NCI-H1092 (cell line): ENCODE measurements at places on chromosomes 2 and 18.

GRCh38 chr2:25165992-25166875, 2.1 kb downstream of the POMC start:
- DNase-seq: peak; percentile 17

DNA sequence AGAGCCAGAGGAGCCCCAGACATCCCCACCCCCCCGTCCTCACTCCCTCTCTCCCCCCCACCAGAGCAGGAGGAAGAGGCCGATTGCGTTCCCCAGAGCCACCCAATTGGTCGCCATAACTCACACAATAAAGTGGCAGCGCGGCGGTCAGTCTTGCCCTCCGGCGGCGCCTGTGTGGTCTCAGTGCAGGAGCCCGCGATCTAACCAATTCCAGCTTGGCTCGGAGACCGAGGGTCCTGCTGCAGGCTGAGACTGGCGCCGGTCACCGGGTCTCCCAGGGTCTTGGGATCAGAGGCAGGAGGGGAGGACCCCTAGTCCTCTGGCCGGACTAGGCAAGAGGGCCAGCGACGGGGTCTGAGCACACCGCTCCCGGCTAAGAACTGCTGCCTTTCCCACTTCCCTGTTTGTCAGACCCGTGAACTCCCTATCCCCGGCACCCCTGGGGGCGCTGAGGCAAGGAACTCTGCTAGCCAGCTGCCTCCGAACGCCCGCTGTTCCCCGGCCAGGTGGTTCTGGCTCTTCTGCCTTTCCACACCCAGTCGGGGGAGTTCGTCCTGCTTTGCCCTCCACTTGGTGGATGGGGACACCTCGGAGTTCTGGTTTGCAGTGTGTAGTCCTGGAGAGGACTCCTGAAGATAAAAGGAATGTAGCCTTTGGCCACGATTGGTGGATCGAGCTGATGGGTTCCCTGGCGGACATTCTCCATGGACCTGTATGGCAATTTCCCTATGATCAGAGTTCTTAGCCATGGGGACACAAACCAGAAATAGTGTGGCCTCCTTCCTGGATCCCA, 1.0 kb upstream of the HOXD12 start:
- no peak for DNase-seq

DNA sequence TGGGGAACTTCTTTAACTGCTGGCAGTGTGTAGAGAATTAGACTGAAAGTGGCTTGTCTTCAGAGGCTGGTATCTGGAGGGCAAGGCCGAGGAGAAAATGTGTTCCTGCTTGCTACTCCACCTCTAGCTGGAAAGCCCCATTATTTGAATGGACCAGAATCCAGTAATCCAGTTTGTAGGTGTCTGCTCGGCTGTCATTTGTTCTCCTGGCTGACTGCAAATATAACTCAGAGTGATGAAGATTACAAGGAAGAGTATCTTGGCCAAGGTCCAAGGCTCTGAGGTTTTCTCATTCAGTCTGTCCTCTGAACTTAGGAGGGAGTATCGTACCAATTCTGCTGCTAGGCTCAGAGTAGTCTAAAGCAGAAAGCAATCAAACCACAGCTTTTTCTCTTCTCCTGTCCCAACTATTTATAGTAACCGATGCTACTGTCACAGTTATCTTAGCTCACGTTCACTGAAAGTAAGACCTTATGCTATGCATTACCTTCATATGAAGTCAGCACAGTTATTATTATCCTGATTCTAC, 228.6 kb downstream of the SETBP1 start:
- no peak for DNase-seq

GRCh38 chr2:73018188-73018825, 53.2 kb downstream of the SFXN5 start:
- DNase-seq: no peak

DNA sequence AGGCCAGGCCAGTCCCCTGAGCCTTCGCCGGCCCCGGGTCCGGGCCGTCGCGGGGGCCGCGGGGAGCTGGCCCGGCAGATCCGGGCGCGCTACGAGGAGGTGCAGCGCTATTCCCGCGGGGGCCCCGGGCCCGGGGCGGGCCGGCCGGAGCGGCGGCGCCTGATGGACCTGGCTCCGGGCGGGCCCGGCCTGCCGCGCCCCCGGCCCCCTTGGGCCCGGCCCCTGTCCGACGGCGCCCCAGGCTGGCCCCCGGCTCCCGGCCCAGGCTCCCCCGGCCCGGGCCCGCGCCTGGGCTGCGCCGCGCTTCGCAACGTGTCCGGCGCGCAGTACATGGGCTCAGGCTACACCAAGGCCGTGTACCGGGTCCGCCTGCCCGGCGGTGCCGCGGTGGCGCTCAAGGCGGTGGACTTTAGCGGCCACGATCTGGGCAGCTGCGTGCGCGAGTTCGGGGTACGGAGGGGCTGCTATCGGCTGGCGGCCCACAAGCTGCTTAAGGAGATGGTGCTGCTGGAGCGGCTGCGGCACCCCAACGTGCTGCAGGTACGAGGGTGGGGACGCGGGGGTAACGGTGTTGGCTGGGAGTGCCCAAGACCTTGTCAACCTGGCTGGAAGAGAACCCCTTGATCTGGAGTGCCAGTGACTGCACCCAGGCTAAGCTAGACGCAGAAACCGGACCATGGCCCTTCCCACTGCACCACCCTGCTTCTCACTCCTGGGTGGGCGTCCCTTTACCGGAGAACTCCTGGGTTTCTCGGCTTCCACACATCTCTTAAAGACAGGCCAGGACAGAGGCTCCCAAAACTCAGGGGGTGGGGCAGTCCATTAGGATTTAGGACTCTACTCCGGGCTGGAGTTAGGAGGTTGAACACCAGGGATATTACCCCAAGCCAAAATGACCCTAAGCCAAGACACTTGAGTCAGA, 739 bp downstream of the PKDCC start:
- DNase-seq: no peak

DNA sequence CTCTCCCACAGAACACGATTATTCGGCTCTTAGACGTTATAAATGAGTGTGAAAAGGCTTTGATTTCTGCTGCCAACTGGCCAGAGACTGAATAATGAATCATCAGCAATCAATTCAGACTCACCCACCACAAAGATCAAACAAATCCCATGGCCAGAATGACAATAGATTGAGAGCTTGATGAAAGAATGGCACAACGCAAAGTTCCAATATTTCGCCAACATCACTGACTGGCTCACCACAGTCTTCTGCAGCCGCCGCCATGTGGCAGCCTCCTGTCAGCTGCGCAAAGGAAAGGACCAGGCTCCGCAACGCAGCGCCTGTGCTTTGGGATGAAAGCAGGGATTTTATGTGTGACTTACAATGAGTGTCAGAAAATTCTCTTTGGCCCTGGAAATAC, 104.4 kb upstream of the SOX11 start:
- DNase-seq: no peak

DNA sequence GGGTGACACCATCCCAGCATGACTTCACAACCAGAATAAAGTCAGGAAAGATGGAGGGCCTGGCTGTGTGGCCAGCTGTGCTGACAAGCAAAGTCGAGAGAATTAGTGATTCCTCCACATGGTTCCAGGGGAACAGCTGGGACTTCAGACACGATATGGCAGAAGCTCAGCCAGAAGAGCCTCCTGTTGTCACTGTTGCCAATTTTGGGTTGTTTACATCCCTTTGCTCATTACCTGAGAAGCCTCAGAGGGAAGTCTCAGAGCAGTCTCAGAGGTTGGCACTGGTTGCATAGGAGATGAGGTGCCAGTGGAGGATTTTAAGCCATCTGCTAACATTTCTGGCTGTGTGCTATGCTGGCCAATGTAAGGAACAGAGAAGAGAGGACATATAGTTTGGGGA, 16.0 kb downstream of the LINC00305 start:
- no peak for DNase-seq

DNA sequence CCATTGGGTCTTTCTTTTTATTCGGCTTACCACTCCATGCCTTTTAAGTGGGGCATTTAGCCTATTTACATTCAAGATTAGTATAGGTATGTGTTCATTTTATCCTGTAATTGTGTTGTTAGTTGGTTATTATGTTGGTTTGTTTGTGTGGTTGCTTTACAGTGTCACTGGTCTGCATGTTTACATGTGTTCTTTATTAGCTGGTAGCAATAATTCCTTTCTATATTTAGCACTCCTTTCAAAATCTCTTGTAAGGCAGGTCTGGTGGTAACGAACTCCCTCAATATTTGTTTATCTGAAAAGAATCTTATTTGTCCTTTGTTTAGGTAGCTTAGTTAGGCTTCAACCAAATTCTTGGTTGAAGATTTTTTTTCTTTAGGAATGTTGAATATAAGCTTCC, 68.7 kb upstream of the XDH start:
- DNase-seq: no peak

- DNase-seq: no peak
Observed at GRCh38 chr2:240921311-240921994, 15.3 kb downstream of the CROCC2 start.

- DNase-seq: no peak
Observed at GRCh38 chr2:198173864-198174263, 369.5 kb downstream of the PLCL1 start.

DNA sequence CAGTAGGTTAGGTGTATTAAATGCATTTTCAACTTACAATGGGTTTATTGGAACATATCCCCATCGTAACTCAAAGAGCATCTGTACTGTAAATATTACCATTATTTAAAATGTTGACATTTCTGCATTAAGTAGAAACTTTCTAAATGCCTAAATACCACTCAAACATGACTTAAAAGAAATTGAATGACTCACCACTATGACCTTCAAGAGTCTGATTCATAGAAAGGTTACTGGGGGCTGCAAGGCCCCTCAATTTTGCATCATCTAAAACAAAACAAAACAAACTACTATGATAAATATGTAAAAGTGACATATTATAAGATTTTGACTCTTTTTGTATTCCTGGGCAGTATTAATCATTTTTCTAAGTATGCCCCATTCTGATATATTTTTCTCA, 7.6 kb downstream of the WDR35 start:
- no peak for DNase-seq

- no peak for DNase-seq
Observed at GRCh38 chr2:186442885-186443284, 43.2 kb upstream of the ZC3H15 start.

- no peak for DNase-seq
Observed at GRCh38 chr2:195666113-195666712, 9.2 kb downstream of the SLC39A10 start.

DNA sequence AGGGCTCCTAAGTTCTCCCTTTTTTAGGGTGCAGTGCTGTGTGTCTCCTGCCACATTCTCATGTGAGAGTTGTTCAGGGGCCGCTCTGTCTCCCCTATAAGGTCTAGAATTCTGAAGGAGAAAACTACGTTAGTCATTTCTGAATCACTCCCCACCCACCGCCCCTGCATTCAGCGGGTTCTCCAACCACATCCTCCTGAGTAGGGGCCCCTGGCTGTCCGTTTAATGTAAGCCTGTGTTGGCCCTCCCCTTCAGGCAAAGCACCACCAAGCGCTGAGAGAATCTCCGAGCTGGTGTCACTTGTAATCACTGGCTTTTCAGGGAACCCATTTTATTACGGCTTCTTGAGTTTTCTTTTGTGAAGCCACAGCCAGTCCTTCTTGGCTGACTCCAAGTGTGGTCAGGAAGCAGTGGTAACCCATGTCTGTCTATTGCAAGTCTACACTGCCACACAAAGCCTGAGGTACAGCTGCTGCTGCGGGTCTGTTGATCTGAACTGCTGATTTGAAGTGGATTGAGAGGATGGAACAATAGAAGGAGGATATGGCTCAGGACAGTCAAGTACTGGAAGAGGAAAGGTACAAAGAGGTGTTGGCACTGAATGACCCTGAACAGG, 16.9 kb downstream of the LCT start:
- no peak for DNase-seq

- no peak for DNase-seq
Observed at GRCh38 chr18:1708006-1708405, 803.3 kb downstream of the ADCYAP1 start.

DNA sequence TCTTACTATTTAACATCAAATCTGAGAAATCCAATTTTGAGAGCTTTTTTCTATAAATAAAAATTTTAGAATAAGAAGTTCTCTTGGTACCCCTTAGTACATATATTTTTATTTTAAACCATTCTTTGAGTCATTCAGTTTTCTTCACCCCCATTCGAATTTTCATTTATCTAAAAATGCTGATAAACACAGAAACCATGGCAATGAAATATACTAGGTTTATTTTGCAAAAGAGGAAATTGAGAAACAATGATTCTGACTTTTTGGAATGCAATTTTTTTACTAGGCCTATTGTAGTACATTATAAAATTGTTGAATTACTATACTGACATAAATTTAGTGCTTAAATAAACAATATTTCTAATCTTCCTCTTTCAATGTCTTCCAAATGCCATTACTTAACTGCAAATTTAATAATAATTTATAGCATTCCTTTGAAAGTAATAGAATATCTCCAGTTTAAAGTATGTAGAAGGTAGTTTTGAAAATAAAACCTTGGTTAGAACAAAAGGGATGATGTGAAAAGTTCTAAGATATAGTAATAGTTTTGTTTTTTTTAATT, 46.3 kb downstream of the TANK start:
- DNase-seq: no peak

GRCh38 chr18:46642561-46642960, 14.5 kb downstream of the LOXHD1 start:
- DNase-seq: no peak

DNA sequence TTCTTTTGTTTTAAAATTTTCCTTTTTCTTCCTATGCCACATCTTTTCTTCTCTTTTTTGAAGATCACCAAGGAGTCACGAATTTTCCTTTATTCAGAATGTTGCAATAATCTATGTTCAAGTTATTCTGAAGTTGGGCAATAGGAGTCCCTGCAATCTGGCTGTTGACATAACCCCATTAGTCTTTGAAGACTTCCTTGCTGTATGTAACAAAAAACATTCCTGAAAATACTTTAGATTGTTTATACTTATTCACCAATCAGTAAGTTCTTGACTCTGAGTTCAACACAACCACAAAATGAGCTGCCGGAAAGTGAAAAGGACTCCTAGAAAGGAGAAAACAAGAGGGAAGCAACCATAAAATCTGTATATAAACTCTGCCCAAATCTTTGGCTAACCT, 62.8 kb downstream of the TMEM237 start:
- no peak for DNase-seq

DNA sequence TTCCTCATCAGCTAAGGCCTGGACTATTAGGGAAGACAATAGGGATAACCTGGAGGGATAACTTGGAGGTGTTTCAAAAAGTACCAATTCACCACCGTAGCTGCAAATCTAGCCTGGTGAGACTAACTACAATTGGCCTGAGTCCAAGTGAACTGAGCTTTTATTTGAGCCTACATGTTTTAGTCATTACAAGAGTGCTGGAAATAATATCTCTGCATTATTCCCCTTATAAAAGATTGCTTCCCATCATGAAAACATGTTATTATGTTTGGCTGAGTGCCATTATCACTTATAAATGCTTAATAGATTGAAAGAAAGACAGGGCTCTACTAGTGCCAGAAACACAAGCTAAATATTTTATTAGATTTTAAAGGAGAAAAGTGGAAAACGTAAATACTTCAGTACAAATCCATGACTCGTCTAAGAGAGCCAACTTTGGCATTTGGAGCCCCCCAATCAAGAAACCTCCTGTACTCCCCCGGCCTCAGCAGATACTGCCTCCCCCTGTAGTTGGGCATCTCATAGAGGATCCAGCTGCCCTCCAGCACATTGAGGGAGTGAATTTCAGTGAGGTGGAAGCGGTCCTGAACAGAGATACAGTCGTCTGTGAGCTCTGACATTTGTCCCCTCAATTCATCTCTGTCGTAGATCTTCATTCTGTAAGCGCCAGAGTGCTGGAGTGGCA, 3.6 kb downstream of the CRYGB start:
- DNase-seq: peak; percentile 62
